ENCODE measurements at places on chromosomes 4 and X. TPM values are rescaled to one million over a fixed set of nuclear protein-coding genes. Genes with fewer than 3 reads are reported as not detected.

GRCh38 chrX:10518073-10518472 is 102.3 kb downstream of the MID1 start:
- H3K27me3 ChIP-seq, result no peaks in the 10 kb centered on the region
- no peak overlapping the region for H3K27ac ChIP-seq
- no peak for DNase-seq
- no peaks in the 10 kb centered on the region for H3K36me3 ChIP-seq

DNA sequence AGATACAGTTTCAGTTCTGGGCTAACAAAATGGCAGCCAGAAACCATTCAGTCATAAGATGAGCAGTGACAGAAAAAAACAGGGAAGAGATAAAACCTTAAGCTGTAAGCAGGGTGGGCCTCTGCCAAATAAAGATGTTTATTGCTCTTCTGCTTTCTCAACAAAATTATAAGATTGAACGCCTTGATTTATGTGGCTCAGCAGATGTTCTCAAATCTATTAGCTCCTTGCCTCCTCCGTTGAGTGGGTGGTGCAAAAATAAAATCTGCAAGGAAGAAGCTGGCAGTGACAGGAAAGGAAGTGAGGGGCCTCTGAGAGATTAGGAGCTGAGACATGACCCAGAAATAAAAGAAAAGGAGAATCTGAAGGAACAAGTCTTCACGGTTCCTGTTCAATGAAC is 206.6 kb downstream of the PTTG2 start:
- no peaks in the 10 kb centered on the region for H3K36me3 ChIP-seq
- H3K4me3 ChIP-seq, result no peak overlapping the region
- H3K27ac ChIP-seq, result no peak overlapping the region
- H3K4me1 ChIP-seq, result peaks cover 7% of the 10 kb centered on the region
- H3K27me3 ChIP-seq, result no peaks in the 10 kb centered on the region
- no peak for DNase-seq

- H3K27me3 ChIP-seq, result no peaks in the 10 kb centered on the region
- H3K27ac ChIP-seq, result no peak overlapping the region
- H3K36me3 ChIP-seq, result no peaks in the 10 kb centered on the region
- H3K4me1 ChIP-seq, result no peaks in the 10 kb centered on the region
Measured at GRCh38 chrX:78831523-78831922, 84.0 kb downstream of the LPAR4 start.

The CTAG2 gene
- not detected for total RNA-seq

The ALAS2 gene
- 4.1 TPM for total RNA-seq
